Skeletal muscle tissue (tissue), 5 donors: ENCODE measurements at places on chromosomes 1 and 21. TPM values are rescaled to one million over a fixed set of nuclear protein-coding genes. Genes with fewer than 3 reads are reported as not detected.

The EPS8L3 gene
- total RNA-seq: not detected

The VTCN1 gene
- total RNA-seq: not detected

The RAB7B gene
- 6.3 TPM for total RNA-seq

The CDC7 gene
- total RNA-seq: 9.4 TPM

The TPTE gene
- not detected for total RNA-seq

The CFHR2 gene
- total RNA-seq: not detected

The AKR7A3 gene
- total RNA-seq: 0.52 TPM

The CASZ1 gene
- total RNA-seq: 26.1 TPM

The ARV1 gene
- 10.4 TPM for total RNA-seq

The C1QB gene
- total RNA-seq: 18.3 TPM

The CLCA4 gene
- not detected for total RNA-seq

The ALX3 gene
- total RNA-seq: not detected

The FALEC gene
- total RNA-seq: not detected

The PPIH gene
- 23.5 TPM for total RNA-seq

The SPRR2F gene
- not detected for total RNA-seq

The IL22RA1 gene
- not detected for total RNA-seq

The CRNN gene
- not detected for total RNA-seq

The CHIA gene
- total RNA-seq: not detected

The TNFRSF8 gene
- 0.52 TPM for total RNA-seq

The ARMH1 gene
- total RNA-seq: 0.52 TPM

The DCST1 gene
- total RNA-seq: not detected

The OR10J1 gene
- total RNA-seq: not detected

The EFNA3 gene
- 0.52 TPM for total RNA-seq

The REN gene
- not detected for total RNA-seq
